Activated CD8-positive, alpha-beta T cell treated with anti-CD3 and anti-CD28 coated beads, Interleukin-2, amount 10 ng/mL, durations not matched to agents 7 days and 5 days (primary cell): ENCODE measurements at places on chromosomes 2 and 18. TPM values are rescaled to one million over a fixed set of nuclear protein-coding genes. Genes with fewer than 3 reads are reported as not detected.

DNA sequence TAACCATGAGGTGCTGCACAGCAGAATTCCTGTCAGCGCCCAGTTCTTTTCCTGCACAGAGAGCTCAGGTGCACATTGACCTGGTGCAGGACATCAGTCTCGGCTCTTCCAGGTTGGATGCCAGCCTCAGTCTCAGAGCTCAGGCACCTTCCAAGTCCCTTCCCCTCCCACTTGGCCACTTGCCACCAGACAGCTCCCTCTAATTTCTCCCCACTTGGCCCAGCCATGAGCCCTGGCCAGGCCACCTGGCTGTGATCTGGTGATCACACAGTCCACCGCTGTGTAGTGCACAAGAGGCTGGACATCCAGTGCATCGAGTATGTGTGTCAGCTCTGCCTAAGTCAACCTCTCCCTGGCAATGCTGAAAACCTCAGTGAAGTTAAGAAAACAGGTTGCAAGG lies 336.6 kb upstream of the MYT1L start:
- no peak for DNase-seq
- H3K27ac ChIP-seq, result no peak overlapping the region
- H3K4me1 ChIP-seq, result no peaks in the 10 kb centered on the region
- no peaks in the 10 kb centered on the region for H3K27me3 ChIP-seq
- no peak overlapping the region for H3K4me3 ChIP-seq

- peaks cover 7% of the 10 kb centered on the region for H3K27me3 ChIP-seq
- no peaks in the 10 kb centered on the region for H3K36me3 ChIP-seq
- no peak overlapping the region for H3K27ac ChIP-seq
- no peaks in the 10 kb centered on the region for H3K4me1 ChIP-seq
Measured at GRCh38 chr2:33238111-33238510, 238.3 kb upstream of the RASGRP3 start.

DNA sequence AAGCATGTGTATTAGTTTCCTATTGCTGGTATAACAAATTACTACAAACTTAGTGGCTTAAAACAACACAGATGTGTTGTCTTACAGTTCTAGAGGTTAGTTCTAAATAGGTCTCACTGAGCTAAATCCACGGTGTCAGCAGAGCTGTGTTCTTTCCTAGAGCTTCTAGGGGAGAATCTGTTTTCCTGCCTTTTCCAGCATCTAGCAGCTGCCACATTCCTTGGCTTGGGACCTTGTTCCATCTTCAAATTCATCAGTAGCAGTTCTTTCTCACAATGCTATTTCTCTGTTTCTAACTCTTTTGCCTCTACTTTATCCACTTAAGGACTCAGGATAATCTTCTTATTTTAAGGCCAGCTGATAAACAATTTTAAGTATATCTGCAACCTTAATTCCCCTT lies 32.2 kb upstream of the CREB1 start:
- H3K27ac ChIP-seq, result no peak overlapping the region
- H3K36me3 ChIP-seq, result no peaks in the 10 kb centered on the region
- no peak overlapping the region for H3K4me3 ChIP-seq
- H3K4me1 ChIP-seq, result peaks cover 37% of the 10 kb centered on the region

DNA sequence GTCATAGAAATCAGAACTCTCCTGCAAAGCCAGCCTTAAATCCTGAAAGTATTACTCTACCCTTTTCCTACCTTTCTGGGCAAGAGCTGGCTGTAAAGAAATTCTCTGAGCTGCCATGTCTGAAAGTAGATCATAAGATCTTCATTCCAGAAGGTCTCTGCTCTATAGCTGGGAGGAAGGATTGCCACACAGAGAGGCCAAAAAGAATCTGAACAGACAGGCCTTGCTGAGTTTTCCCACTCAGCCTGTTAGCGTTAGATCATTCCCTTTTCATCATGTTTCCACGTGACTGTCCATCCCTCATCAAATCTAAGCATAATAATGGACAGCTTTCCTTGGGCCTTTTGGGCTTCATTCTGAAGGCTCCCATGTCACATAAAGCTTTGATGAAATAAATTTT lies 43.2 kb upstream of the FHL2 start:
- H3K27ac ChIP-seq, result no peak overlapping the region
- no peak for DNase-seq
- no peaks in the 10 kb centered on the region for H3K36me3 ChIP-seq
- H3K4me1 ChIP-seq, result no peaks in the 10 kb centered on the region

DNA sequence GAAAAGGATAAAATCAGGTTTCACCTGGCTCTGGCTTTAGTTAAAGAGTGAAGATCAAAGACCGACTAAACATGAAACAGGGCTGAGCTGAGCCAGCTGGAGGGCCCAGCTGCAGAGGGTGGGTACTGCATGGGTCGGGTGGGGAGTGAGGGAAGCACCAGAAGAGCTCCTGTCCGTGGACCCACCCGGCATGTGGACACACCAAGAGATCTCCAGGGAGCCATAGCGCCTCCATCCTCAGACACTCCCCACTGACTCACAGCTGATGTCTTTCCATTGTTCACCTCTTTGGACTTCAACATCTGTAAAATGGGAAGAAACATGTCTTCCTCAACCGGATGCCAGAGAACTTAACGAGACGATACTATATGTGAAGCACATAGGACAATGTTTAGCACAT lies 178.3 kb upstream of the KLHL29 start:
- H3K4me3 ChIP-seq, result no peak overlapping the region
- DNase-seq, result no peak
- H3K27me3 ChIP-seq, result peaks cover 2% of the 10 kb centered on the region
- H3K36me3 ChIP-seq, result no peaks in the 10 kb centered on the region

GRCh38 chr2:100230754-100231153 lies 88.4 kb upstream of the AFF3 start:
- H3K27me3 ChIP-seq, result peaks cover 9% of the 10 kb centered on the region
- peaks cover 15% of the 10 kb centered on the region for H3K4me1 ChIP-seq
- no peak overlapping the region for H3K27ac ChIP-seq
- DNase-seq, result no peak

GRCh38 chr2:143754742-143755141 lies 625.5 kb downstream of the ARHGAP15 start:
- DNase-seq, result no peak
- no peak overlapping the region for H3K4me3 ChIP-seq
- no peaks in the 10 kb centered on the region for H3K27me3 ChIP-seq
- peaks cover 21% of the 10 kb centered on the region for H3K36me3 ChIP-seq
- H3K27ac ChIP-seq, result no peak overlapping the region
- H3K4me1 ChIP-seq, result no peaks in the 10 kb centered on the region

DNA sequence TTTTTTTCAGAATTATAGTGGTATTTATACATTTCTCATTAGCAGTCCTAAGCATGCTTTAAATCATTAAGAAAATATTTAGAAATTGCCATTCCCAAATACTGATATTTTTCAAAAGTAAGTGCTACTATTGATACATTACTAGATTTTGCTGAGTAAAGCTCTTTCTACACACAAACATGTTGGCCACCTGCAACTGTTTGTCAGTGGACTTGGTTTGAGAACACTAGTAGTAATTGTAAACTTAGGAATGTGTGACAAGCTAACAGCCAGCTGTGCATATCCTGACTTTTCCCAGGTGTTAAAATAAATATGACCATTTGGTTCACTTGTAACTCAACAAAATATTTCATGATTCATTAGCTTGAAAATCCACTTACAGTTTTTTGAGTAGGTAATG lies 103.1 kb downstream of the MSTN start:
- no peaks in the 10 kb centered on the region for H3K36me3 ChIP-seq
- DNase-seq, result no peak
- no peaks in the 10 kb centered on the region for H3K27me3 ChIP-seq
- no peak overlapping the region for H3K4me3 ChIP-seq
- no peak overlapping the region for H3K27ac ChIP-seq
- no peaks in the 10 kb centered on the region for H3K4me1 ChIP-seq

- peaks cover 59% of the 10 kb centered on the region for H3K36me3 ChIP-seq
- no peak for DNase-seq
- H3K27me3 ChIP-seq, result no peaks in the 10 kb centered on the region
- H3K4me1 ChIP-seq, result no peaks in the 10 kb centered on the region
Measured at GRCh38 chr2:10781746-10782145, 30.8 kb downstream of the PDIA6 start.

The SCN9A gene
- not detected for total RNA-seq

The ACMSD gene
- total RNA-seq, result not detected

The SERPINB12 gene
- total RNA-seq, result not detected

The ELOA2 gene
- not detected for total RNA-seq

The ZNF407 gene
- total RNA-seq, result 17.0 TPM

The CHRNA1 gene
- total RNA-seq, result not detected

The VWA3B gene
- not detected for total RNA-seq

The CPS1 gene
- total RNA-seq, result 1.2 TPM

The ANKRD30B gene
- total RNA-seq, result not detected

The DNER gene
- not detected for total RNA-seq

The RAB17 gene
- 0.61 TPM for total RNA-seq

The TRIM43 gene
- not detected for total RNA-seq
